KBM-7 (cell line): ENCODE measurements at places on chromosomes 1 and 21.

DNA sequence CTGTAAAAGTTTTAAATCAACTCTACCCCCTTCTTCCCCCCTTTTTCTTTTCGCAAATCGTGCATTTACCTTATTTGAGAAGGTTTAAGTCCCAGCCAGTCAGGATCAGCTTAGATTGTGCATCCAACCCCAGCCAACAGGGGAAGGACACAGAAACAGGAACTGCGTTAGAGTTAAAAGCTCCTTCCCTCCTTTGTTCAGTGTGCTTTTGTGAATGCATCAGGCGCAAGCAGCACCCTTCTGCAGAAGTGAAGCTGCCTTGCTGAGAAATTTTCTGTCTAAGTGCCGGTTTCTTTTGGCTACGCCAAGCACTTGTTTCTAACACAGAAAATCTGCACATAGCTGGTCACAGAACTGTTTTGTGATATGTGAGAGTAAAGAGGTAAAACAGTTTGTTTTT lies 56.2 kb upstream of the PRRC2C start:
- DNase-seq, result no peak

- no peak for DNase-seq
Measured at GRCh38 chr1:183957216-183957830, 80.2 kb downstream of the COLGALT2 start.

DNA sequence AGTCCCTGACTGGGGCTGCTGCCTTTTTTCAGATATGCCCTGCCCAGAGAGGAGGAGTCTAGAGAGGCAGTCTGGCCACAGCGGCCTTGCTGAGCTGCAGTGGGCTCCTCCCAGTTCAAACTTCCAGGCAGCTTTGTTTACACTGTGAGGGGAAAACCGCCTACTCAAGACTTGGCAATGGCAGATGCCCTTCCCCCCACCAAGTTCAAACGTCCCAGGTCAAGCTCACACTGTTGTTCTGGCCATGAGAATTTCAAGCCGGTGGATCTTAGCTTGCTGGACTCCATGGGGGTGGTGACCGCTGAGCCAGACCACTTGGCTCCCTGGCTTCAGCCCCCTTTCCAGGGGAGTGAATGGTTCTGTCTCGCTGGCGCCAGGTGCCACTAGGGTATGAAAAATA lies 18.3 kb upstream of the C1orf53 start:
- DNase-seq, result no peak

DNA sequence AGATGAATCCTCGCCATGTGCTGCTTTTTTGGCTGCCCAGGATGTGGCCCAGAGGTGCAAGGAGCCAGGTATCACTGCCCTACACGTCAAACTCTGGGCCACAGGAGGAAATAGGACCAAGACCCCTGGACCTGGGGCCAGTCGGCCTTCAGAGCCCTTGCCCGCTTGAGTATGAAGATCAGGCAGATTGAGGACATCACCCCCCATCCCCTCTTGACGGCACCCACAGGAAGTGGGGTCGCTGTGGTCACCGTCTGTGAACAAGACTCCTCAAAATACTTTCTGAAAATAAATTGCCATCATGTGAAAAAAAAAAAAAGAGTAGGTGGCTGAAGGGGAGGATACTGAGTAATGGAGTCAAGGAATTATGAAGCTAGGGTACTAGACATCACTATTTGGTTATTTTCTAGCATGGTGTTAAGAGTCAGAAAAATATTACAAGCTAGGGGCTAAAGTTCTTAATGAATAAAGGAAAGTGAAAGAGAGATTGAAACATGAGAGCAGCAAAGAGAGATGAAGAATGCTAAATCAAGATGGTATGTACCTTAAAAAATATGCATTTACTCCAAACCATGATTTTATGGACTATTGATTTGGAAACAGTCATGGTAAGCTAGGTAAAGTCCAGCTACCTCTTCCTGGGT lies 84.9 kb downstream of the CLEC20A start:
- no peak for DNase-seq

GRCh38 chr21:29080454-29080941 lies 7.0 kb upstream of the CCT8 start:
- DNase-seq, result peak; percentile 39

DNA sequence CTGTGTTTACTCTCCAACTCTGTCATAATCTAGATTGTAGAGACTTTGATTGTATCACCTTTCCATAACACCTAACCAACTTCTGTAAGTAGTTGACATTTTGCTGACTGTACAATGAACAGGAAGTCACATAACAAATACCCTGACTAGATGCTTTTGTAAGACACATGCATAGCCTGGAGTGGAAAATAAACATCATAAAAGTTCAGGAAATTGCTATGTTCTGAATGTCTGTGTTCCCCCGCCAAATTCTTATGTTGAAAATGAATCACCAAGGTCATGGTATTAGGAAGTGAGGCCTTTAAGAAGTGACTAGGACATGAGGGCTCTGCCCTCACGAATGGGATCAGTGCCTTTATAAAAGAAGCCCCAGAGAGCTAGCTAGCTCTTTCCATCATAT lies 40.4 kb upstream of the ZSWIM5 start:
- no peak for DNase-seq

DNA sequence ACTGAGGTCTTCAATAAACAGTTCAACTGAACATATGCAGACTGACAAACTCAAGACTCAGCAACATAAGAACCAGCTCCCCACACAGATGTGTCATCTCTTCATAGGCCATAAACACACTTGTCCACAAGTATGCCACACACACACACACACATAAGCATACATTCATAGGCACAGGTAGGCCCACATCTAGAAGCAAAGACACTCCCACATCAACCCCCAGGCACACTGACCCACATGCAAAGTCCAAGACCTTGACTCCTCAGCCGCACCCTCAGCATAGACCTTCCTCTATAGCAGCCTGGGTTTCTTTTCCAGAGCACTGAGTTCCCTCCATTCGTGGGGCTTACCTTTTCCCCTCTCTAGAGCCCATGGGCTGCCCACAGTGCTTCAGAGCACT lies 1.4 kb downstream of the LAD1 start:
- no peak for DNase-seq

DNA sequence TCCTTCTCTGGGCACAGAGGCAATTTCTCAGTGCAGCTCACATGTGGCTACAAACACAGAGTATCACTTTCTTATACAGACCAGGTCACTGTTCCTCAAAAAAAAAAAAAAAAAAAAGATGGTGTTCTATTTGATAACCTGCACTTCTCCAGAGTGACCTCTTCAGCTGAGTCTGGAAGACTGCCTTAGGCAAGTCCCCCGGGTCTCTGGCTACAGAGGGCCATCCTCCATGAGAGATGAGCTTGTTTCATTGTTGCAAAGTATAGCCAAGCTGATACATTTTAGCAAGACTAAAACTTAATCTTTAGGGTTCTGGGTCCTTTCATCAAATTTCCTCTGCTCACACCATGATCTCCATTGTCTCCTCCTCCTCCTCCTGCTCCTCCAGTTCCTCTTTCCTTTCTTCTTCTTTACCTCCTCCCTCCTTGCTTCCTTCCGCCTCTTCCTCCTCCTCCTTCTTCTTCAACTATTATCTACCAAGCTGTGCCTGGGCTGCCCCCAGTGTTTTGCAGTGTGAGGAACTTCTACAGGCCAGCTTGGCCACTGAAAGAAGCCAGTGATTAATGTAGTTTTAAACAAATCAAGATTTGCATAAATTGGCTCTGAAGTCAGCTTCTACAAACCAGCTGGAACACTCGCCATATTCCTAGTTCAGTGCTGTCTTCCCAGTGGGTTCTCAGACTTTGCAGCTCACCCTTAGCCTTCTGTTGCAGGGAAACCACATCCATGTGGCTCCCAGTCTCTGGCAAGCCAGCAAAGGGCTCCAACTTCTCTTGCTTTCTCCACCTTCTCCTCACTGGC lies 139.4 kb downstream of the RUNX1 start:
- DNase-seq, result peak; percentile 71

GRCh38 chr1:22888320-22889075 lies 84.2 kb downstream of the LACTBL1 start:
- no peak for DNase-seq

GRCh38 chr1:88036345-88037014 lies 647.6 kb upstream of the PKN2 start:
- DNase-seq, result no peak

GRCh38 chr1:199857108-199857507 lies 170.4 kb upstream of the NR5A2 start:
- peak; percentile 73 for DNase-seq

DNA sequence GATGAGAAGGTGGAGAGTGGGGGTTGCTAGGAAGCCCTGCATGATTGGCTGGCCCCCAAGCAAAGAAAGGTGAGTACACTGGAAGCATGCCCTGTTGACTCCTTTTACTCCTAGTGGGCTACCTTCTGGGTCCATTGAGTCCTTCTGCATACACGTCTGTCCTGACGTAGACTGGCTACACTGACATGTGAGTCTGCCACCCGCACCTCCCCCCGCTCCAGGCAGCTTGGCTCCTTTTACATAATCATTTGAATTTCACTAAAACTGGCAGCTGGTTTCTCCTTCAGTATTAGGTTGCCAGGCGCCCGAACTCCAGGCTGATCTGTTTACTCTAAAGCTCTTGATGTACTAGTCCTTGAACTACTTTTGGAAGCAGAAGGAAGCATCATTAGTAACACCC lies 8.7 kb downstream of the MRPS21 start:
- DNase-seq, result no peak

DNA sequence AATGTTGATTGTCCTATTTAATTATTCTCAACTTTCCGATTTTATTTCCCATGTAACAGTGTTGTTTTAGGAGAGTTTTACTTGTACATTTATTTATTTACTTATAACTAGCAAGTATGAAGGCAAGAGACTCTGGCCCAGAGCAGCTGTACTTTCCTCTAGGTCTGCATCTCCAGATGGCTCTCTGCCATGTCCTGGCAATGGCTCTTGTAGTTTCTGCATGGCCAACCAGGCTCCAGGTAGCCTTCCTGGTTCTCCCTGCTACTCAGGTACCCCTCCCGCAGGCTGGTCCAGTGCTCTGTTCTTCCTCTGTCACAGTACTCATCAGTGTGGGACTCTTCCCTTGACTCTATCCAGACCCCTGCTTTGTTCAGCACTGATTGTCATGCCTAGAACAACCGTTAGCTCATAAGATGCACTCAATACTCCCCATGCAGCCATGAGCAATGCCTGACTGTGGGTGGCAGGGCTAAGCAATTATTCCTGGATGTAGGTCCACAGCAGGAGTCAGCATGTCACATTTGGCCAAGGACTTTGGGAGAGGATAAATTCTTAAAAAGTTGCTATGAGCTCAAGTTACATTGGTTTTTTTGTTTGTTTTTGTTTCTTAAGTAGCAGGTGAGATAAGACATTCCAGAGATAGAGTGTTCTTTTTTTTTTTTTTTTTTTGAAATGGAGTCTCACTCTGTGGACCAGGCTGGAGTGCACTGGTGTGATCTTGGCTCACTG lies 10.9 kb upstream of the IL20 start:
- no peak for DNase-seq

DNA sequence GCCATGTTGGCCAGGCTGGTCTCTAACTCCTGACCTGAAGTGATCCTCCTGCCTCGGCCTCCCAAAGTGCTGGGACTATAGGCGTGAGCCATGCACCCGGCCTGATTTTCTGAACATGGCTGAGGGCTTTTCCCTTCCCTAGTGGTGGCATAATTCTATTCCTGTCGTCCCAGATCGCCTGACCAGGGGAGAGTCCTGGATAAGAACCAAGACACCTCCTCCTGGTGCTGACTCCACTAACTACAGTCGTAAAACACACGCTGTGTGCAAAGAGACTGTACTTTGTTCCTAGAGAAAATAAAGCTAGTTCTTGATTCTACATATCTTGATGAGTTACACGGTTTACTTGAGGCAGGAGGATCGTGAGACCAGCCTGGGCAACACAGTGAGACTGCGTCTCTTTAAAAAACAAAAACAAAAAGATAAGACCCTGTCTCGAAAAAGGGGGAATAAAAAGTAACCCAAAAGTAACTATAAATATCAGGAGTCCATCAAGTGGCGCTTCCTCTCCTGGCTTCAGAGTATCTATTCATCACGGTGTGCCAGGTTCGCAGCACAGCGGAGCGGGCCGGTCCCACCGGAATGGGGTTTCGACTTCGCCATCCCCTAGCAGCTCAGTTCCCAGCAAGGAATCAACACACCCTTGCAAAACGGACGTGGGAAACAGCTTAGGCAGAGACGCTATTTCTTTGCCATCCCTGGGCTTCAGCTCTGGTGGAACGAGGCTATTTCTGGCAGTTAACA lies 973 bp downstream of the SDF4 start:
- DNase-seq, result peak; percentile 44

- DNase-seq, result no peak
Measured at GRCh38 chr21:15496911-15497310, 232.9 kb upstream of the USP25 start.

GRCh38 chr1:8073112-8073855 lies 47.2 kb upstream of the ERRFI1 start:
- DNase-seq, result no peak

DNA sequence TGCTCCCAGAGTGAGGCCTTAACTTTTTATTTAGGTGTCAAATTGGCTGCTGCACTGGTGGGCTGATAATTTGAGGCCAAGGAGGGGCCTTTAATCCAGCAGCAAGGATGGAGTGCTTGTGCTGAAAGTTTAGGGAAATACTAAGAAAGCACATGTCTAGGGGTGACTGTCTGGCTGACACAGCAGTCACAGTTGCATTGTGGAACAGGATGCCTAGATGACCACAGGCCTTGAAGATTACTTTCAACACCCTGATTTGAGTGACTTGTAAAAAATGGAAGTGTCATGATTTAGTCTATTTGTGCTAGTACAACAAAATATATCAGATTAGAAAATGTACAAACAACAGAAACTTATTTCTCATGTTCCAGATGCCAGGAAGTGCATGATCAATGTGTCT lies 57.7 kb downstream of the ZNF697 start:
- DNase-seq, result no peak

GRCh38 chr1:150162862-150163706 lies 13.4 kb downstream of the PLEKHO1 start:
- peak; percentile 95 for DNase-seq

- peak; percentile 32 for DNase-seq
Measured at GRCh38 chr1:203930342-203930741, 68.9 kb downstream of the SNRPE start.

DNA sequence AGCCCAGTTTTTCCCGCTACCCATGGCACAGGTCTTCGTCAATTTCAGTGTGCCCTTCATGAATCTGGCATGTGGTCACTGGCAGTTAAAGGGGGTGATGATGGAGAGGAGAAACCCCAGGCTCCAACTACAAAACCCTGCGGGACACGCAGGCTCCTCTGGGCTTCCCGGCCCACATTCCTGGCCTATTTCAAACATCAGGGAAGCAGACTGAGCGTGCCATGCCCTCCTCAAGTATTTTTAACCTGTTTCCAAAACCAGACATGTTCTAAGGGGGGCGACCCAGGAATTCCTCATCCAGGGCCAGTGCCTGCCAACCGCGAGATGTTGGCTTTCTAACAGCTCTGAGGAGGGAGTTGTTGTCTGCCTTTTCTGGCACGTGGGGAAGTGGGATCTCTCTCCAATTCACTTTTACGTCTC lies 85.1 kb downstream of the CAPZB start:
- no peak for DNase-seq

- no peak for DNase-seq
Measured at GRCh38 chr1:232447125-232447524, 182.8 kb downstream of the SIPA1L2 start.

GRCh38 chr21:26965907-26966581 lies 844 bp downstream of the ADAMTS5 start:
- no peak for DNase-seq
